Activated naive CD4-positive, alpha-beta T cell (primary cell): ENCODE measurements at places on chromosomes 13 and 19.

- no peak for DNase-seq
These were observed 64.9 kb downstream of the GADD45B start for GRCh38 chr19:2540646-2541454.

GRCh38 chr13:114081761-114082681, 50.4 kb downstream of the RASA3 start:
- no peak for DNase-seq

DNA sequence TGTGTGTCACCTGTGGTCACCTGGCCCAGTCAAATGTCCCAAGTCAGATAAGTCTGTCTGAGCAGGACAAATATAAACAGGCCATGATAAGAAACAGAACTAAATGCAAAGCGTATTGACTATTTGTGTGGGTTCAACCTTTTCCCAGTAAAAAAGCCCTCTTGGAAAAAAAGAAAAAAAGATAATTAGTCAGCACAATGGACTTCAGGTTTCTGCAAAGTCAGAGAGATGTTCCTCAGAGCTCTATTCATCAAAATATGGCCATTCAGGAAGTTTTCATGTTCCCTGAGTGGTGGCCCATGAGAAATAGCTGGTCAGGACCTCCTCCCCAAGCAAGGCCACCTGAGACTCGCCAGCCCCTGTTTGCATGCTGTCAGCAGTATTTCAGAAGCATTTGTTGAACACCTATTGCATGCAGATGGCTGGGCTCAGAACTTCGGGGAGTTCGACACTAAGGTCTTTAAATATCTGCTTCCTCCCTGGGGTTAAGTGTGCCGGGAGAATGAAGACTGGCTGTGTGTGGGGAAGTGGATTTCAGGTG, 2.7 kb downstream of the FFAR3 start:
- DNase-seq = no peak

- DNase-seq = no peak
These were observed 5.0 kb upstream of the IGSF23 start for GRCh38 chr19:44608391-44608821.

DNA sequence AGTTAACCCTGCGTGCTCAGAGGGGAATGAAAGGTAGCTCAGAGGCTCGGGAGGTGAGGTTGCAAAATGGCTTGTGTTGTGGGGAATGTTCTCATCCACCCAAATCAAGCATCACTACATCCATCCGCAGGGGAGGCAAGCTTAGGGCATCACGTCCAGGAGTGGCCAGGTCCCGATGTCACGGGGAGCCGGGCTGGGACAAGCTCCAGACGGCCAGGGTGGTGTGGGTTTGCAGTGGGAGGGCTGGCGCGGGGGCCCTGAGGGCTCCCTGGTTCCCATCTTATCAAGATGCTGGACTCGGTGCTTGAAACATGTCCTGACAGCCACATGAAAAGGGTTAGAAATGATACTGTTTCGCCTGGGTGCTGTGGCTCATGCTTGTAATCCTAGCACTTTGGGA, 25.8 kb downstream of the EPN1 start:
- no peak for DNase-seq

DNA sequence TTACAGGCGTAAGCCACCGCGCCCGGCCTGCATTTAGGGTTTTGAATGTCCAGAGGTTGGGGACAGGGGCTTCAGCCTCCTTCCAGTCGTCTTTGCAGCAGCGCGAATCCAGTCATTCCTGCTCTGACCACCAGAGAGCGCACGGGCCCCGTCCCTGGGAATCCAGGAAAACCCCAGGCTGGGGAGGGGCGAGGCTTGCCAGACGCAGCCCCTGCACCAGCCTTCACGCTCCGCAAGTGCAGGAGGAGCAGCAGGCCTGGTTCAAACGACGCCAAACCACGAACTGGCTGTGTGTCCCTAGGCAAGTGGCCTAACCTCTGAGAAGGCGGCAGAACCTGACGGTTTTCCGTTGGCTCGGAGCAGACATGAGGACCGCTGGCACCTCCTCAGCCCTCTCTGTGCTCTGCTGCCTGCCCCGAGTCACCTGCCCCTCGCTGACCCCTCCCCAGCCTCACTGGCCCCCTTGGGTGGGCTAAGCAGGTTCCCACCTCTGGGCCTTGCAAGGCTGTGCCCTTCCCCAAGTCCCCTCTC, 2.0 kb upstream of the RNF126 start:
- DNase-seq = peak; percentile 69

DNA sequence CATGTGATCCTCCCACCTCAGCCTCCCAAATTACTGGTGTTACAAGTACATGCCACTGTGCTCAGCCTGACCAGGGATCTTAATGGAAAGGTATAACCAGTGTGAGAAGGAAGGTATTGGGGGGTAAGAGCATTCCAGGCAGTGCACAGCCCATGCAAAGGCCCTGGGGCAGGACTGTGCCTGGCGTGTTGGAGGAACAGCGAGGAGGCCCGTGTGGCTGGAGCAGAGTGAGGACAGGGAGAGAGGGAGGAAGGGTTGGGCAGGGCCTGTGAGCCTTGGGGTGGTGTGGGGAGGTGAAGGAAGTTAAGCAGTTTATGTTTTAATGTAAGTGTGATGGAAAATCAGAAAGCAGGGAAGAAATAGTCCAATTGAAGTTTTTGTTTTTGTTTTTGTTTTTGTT, 1.6 kb downstream of the TMIGD2 start:
- no peak for DNase-seq

DNA sequence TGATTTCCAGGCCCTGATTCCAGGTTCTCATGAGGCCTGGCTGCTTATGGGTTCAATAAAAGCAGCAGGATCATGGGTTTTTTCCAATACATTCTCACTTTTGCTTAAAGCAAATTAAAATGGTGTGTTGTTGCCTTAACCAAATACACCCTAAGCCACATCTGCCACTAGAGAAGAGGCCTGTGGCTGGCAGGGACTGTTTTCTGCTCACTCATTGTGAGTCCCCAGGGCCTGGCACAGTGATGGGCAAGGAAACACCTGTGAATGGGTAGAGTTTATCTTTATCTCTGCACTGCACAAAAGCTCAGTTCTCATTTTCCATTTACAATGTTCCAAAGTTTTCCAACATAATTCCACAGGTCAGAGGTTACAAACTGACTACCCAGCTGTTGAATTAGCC, 726.0 kb downstream of the UQCRFS1 start:
- DNase-seq = no peak

GRCh38 chr13:79529817-79530216, 48.9 kb downstream of the NDFIP2 start:
- no peak for DNase-seq

- DNase-seq = no peak
These were observed 7.0 kb upstream of the ZNF444 start for GRCh38 chr19:56133858-56134653.

- no peak for DNase-seq
These were observed 44.8 kb downstream of the PHF11 start for GRCh38 chr13:49540552-49540951.

DNA sequence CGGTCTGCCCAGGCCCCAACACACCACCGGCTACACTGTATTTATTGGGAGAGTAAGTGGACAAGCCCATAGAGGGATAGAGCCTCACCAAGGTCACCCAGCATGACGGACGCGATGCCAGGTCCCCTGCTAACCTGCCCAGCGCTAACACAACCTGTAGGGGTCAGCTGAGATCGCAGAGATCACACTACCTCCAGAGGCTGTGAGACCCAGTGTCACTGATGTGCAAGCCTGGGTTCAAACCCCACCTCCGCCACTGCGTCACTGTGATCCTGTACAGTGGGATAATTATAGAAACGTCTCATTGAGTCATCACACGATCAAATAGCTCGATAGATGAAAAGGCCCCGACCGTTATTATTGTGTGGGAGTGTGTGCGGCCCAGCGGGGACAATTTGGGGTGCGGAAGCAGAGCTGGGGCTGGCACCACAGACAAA, 10.6 kb upstream of the TLE2 start:
- DNase-seq = no peak

DNA sequence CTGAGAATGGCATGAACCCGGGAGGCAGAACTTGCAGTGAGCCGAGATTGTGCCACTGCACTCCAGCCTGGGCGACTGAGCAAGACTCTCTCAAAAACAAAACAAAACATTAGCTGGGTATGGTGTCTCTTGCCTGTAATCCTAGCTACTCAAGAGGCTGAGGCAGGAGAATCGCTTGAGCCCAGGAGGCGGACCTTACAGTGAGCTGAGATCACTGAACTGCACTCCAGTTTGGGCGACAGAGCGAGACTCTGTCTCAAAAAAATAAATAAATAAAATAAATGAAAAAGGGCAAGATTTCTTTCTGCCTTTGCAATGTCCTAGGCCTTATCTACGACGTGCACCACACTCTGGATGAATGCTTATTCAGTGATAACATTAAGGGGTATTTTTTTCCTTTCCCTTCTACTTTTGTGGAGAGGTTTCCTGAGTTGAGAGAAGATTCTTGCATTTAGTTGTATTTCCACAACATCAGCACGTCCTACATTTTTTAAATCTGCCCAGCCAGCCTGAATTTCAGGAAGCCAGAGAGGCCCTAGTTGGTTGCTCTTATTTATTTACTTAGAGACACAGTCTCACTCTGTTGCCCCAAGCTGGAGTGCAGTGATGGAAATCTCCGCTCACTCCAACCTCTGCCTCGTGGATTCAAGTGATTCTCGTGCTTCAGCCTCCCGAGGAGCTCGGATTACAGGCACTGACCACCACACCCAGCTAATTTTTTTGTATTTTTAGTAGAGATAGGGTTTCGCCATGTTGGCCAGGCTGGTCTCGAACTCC, 26.1 kb upstream of the OR1M1 start:
- DNase-seq = no peak

DNA sequence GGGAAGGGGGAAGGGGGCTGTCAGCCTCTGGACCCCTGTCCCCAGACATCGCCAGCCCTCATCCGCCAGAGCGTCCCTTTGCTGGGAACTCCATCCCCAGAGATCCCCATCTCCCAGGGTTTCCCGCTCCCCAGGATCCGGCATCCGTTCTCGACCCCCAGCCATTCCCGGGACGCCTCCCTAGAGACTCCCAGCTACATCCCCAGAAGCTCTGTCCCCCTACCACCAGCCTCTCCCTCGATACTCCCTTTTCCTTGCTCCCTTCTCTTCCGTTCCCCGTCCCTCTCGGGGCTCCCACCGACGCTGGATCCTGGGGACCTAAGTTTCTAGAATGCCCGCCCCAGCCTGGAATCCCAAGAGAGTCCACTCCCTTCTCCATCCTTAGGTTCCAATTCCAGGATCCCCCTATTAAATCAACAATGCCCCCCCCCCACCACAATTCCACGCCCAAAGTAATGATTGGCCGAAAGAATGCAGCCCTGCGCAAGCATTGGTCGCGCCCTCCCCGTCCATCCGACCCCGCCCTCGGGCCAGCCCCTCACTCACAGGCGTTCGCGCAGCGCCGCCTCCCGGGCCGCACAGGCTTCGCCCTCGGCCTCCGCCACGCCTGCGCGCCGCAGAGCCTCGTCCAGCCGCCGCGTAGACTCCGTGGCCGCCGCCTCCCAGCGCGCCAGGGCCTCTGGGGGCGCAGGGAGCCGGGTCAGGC, 3.2 kb downstream of the CCDC194 start:
- peak; percentile 89 for DNase-seq

DNA sequence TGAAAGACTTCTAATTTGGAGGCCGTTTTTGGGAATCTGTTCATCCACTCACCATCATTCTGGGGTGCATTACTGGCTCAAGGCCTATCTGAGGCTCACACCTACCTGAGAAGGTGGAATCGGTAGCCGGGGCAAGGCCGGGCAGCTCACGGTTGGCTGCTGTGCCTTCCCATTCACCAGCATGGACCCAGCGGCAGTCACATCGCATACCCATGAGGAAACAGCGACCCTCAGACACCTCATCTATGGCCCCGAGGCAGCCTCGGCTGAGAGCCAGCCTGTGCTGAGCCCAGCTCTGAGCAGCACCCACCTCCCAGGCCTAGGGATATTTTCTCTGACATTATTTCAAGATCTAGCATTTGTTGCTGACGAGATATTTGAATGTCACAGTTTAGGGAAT, 130.5 kb downstream of the ATP11A start:
- no peak for DNase-seq

DNA sequence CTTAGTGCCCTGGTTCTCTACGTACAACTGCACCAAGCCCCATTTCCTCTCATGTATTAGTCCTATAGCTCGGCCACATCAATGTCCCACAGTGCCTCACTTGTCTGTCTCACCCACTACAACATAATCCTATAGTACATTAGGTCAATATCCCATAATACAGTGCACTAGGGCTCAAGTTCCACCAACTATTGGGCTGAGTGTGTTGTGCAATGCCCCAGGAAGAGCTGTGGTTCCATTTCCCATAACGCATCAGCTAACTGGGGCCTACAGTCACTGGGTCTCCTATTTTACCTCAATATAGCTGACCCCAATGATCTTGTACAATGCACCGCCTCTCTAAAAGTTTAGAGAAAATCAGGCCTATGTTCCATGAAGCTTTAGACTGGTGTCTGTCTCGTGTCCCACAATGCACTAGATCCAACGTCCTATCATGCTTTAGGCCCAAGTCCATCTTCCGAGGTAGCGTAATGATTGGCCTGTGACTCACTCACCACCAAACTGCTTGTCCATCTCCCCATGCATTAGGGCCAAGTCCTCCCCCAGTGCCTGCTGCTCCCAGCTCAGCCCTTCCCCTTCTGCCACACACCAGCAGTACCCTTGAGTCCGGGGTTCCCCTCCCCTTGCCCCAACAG, 21.8 kb downstream of the TSKS start:
- no peak for DNase-seq

DNA sequence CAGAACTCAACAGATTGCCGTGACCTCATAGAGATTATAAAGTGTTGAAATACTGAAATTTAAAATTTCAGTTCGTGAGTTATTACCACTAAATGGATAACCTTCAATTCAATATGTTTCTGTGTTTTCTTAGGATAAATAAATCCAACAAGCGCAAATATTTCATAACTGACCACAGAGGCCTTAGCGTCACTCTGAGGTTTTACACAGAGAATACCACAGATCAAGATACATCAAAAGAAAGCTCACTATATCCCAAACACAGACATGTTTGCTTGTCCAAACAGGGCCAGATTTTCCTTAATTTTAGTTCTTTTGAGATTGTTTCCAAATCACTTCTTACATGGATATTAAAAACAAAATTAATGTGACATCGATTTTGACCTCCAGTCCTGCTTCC, 235.8 kb downstream of the EFNB2 start:
- DNase-seq = no peak

DNA sequence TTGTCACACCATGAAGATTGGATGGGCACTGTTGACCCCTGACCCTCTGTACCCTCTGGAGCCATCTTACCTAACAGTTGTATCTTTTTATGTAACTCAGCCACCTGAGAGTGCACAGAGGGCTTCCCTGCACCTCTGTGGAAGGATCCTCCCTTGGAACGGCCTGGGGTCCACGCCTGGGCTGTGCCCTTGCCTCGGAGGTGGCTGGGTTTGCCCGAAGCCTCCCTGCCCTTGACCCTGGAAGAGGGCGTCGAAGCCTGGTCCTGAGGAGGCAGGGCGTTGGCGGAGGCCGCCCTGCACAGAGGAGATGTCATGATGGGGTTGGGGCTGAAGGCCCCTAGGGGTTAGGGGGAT, 241 bp downstream of the ODAD3 start:
- no peak for DNase-seq
